ENCODE measurements at places on chromosomes 12 and 14. TPM values are rescaled to one million over a fixed set of nuclear protein-coding genes. Genes with fewer than 3 reads are reported as not detected.

Gene EIF2S3B
- 1.1 TPM for total RNA-seq

Gene SLC10A1
- not detected for total RNA-seq

DNA sequence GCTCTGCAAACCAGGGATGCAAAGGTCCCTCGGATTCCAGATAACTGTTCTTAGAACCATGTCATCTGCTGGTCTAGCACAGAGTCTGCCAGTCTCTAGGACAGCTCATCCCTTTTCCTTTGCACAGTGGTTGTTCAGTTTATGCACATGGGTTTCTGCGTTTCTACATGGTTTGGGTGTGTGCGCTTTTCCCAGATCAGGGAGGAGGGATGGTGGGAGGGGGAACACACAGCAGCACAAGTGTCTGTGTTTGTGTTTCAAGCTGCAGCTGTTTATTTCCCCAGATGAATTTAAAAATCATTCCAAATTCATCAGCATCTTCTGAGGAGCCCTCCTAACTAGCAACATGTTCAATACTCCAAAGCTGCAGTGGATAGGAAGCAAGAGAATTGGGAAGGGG lies 45.4 kb downstream of the ANO2 start:
- no peak for DNase-seq

GRCh38 chr12:111673503-111673902 lies 12.3 kb downstream of the BRAP start:
- no peak for DNase-seq

GRCh38 chr14:103767336-103767894 lies 51.8 kb downstream of the ZFYVE21 start:
- DNase-seq = no peak

DNA sequence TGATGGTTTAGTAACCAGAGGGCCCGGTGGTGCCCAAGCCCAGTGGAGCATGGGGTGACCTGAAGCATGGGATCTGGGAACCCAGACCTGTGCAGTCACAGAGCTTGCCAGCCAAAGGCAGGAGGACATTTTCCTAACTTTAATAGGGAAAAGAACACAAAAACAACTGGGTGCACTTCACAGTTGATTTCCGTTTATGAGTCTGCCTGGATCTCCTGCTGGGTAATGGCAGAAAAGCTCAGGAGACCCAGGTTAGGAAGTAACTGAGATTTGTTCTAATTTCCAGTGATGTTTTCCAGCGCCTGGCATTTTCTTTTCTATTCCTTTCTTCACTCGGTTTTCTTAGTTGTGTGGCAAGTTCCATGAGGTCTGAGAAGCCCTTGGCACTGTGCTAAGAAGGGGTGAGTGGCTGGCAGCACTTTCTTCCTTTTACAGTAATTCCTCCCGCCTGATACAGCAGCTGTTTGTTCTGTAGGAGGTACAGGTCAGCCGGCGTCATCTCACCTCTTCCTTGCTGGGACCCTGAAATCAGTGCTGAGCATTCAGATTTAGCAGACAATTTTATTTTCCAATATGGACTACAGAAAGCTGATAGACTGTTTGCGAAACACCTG lies 5.1 kb downstream of the CACNA1C start:
- no peak for DNase-seq

- DNase-seq = no peak
These were observed 411.7 kb upstream of the FLRT2 start for GRCh38 chr14:85118274-85118673.

GRCh38 chr12:12839873-12840579 lies 26.9 kb downstream of the DDX47 start:
- no peak for DNase-seq

- no peak for DNase-seq
These were observed 222.7 kb upstream of the FOXN3 start for GRCh38 chr14:89639687-89640086.

DNA sequence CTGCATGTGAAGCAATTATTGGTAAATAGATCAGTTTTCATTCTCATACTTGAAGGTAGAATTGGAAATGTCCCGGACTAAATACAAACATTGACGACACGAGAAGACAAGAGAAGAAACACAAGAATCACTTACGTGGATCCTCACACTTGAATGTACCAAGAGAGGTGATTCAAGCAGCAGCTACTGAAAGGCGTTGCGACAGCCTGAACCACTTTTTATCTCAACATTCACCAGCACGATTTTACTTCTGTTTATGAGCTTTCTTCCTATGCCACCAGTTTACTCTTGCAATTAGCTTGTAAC lies 3.6 kb upstream of the FZD10 start:
- DNase-seq = no peak

- DNase-seq = peak; percentile 13
These were observed 115.5 kb downstream of the SLC38A1 start for GRCh38 chr12:46153268-46153872.

- no peak for DNase-seq
These were observed 5.3 kb downstream of the LRP1-AS start for GRCh38 chr12:57142121-57142520.

Measured in cerebellum (tissue), 4 donors.